ENCODE measurements at places on chromosomes 13 and 19. TPM values are rescaled to one million over a fixed set of nuclear protein-coding genes. Genes with fewer than 3 reads are reported as not detected.

Gene KIR2DL3
- not detected for total RNA-seq

Gene FBXL3
- 43.3 TPM for total RNA-seq

DNA sequence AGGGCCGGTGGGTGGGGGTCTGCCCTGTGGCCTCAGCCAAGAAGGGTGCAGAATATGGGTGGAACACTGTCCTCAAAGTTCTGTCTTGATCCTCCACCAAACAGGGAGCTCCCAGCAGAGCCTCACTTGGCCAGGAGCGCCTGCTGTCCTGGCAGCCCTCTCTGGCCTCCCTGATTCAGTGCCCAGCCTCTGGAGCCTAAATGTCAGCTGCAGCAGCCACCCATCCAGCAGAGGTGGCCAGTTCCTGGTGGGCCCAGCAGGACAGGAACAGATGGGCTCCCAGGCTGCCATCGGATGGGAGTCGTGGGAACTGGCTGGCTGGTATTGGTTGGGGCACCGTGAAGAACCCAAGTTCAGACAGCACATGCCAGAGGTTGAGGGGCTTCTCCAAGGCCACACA, 1.8 kb upstream of the USE1 start:
- H3K27ac ChIP-seq, result no peak overlapping the region
- peaks cover 33% of the 10 kb centered on the region for H3K4me1 ChIP-seq
- H3K4me3 ChIP-seq, result no peak overlapping the region
- peaks cover 55% of the 10 kb centered on the region for H3K36me3 ChIP-seq
- H3K27me3 ChIP-seq, result no peaks in the 10 kb centered on the region

- H3K27ac ChIP-seq, result no peak overlapping the region
- H3K4me1 ChIP-seq, result no peaks in the 10 kb centered on the region
- H3K27me3 ChIP-seq, result no peaks in the 10 kb centered on the region
- H3K4me3 ChIP-seq, result no peak overlapping the region
- H3K36me3 ChIP-seq, result peaks cover 17% of the 10 kb centered on the region
These were observed 8.4 kb upstream of the COG3 start for GRCh38 chr13:45456196-45456972.

DNA sequence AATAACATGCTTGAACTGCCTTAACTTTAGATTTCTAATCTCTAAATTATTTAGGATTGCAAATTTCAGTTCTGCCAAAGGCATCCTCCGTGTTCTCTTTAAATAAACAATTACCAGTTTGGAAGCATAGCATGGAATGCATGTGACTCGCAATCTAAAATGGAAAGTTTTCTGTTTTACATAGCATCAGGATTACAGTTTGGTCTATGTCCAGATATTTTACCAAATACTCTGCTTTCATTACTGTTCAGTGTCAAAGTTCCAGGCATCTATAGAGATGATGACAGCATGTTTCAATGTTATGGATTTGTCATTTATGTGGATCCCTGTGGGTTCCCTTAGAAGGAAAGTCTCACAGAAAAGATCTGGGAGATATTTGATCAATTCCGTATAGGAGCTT, 16.8 kb downstream of the FLT1 start:
- no peak overlapping the region for H3K4me3 ChIP-seq
- H3K36me3 ChIP-seq, result no peaks in the 10 kb centered on the region
- no peak overlapping the region for H3K27ac ChIP-seq
- H3K27me3 ChIP-seq, result peaks cover 18% of the 10 kb centered on the region
- DNase-seq, result no peak

GRCh38 chr13:44573790-44574465, 2.2 kb downstream of the TSC22D1 start:
- H3K36me3 ChIP-seq, result peaks cover 14% of the 10 kb centered on the region
- H3K27ac ChIP-seq, result no peak overlapping the region
- H3K27me3 ChIP-seq, result peaks cover 34% of the 10 kb centered on the region
- H3K4me1 ChIP-seq, result peaks cover 35% of the 10 kb centered on the region

GRCh38 chr13:99356012-99356261, 48.7 kb upstream of the GPR183 start:
- no peaks in the 10 kb centered on the region for H3K27me3 ChIP-seq
- peak overlapping the region; percentile 56 for H3K4me3 ChIP-seq
- H3K27ac ChIP-seq, result peak overlapping the region; percentile 96
- H3K4me1 ChIP-seq, result peaks cover 96% of the 10 kb centered on the region
- no peak for DNase-seq

DNA sequence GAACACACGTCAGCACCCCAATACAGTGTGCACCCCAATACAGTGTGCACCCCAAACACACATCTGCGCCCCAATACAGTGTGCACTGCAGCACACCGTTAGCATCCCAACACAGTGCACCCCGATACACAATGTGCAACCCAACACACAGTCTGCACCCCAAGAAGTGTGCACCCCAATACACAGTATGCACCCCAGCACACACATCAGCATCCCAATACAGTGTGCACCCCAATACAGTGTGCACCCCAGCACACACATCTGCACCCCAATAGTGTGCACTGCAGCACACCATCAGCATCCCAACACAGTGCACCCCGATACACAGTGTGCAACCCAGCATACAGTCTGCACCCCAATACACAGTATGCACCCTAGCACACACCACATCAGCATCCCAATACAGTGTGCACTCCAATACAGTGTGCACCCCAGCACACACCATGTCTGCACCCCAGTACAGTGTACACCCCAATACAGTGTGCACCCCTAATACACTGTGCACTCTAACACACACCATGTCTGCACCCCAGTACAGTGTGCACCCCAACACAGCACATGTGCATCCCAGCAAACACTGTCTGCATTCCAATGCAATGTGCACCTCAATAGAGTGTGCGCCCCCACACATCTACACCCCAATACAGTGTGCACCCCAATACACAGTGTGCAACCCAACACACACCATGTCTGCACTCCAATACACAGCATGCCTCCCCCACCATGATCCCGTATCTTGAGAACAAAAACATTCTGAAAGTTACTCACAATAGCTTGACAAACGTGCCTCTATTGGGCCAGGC, 855 bp upstream of the CARS2 start:
- H3K4me1 ChIP-seq, result peaks cover 48% of the 10 kb centered on the region
- H3K27me3 ChIP-seq, result no peaks in the 10 kb centered on the region
- peak overlapping the region; percentile 93 for H3K4me3 ChIP-seq
- peak overlapping the region; percentile 61 for H3K27ac ChIP-seq
- DNase-seq, result no peak

Gene TEX29
- 0.73 TPM for total RNA-seq

GRCh38 chr13:27461940-27462584, 11.7 kb upstream of the MTIF3 start:
- H3K27me3 ChIP-seq, result peaks cover 2% of the 10 kb centered on the region
- H3K27ac ChIP-seq, result no peak overlapping the region
- no peak for DNase-seq
- peaks cover 6% of the 10 kb centered on the region for H3K4me1 ChIP-seq
- H3K4me3 ChIP-seq, result no peak overlapping the region

GRCh38 chr19:49862391-49863253, 4.8 kb downstream of the PNKP start:
- H3K36me3 ChIP-seq, result peaks cover 56% of the 10 kb centered on the region
- H3K4me3 ChIP-seq, result no peak overlapping the region
- H3K27me3 ChIP-seq, result no peaks in the 10 kb centered on the region
- no peak for DNase-seq
- peaks cover 31% of the 10 kb centered on the region for H3K4me1 ChIP-seq
- no peak overlapping the region for H3K27ac ChIP-seq

DNA sequence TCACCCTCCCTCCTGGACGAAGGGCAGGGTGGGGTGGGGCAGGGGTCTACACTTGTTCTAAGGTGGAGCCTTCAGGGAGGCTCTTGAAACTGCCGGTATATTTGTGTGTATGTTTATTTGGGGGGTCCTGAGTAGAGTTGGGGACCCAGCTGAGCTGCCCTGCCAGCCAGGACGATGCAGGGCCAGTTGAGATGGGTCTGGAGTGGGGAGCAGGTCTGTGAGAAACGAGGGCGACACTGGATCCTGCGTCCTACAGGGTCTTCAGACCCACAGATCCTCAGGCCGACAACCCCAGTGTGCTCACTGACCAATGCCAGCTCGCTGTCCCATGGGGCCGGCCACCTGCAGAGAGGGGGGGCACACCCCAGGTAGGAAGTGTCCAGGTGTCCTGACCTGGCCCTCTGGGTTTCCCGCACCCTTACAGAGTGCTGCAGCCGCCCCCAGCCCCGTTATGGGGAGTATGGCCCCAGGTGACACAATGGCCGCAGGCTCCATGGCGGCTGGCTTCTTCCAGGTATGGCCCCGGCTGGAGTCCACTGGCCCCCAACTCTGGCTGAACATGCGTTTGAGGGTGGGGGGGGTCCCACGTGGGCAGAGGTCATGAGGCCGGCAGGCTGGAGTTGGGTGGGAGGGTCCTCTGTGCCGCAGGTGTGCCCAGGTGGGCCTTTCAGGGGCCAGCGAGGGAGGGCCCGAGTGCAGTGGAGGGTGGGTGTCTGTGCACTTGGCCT, 7.4 kb downstream of the ISYNA1 start:
- no peak overlapping the region for H3K4me3 ChIP-seq
- peaks cover 37% of the 10 kb centered on the region for H3K4me1 ChIP-seq
- H3K36me3 ChIP-seq, result peaks cover 20% of the 10 kb centered on the region
- no peak for DNase-seq

- no peaks in the 10 kb centered on the region for H3K4me1 ChIP-seq
- no peaks in the 10 kb centered on the region for H3K27me3 ChIP-seq
- H3K27ac ChIP-seq, result no peak overlapping the region
- no peak for DNase-seq
These were observed 12.1 kb upstream of the ANGPTL8 start for GRCh38 chr19:11227195-11227886.

GRCh38 chr19:44813841-44814470, 5.1 kb downstream of the BCAM start:
- peaks cover 6% of the 10 kb centered on the region for H3K27me3 ChIP-seq
- H3K27ac ChIP-seq, result no peak overlapping the region
- H3K36me3 ChIP-seq, result no peaks in the 10 kb centered on the region
- DNase-seq, result no peak

- H3K4me3 ChIP-seq, result no peak overlapping the region
- no peak for DNase-seq
- H3K27me3 ChIP-seq, result no peaks in the 10 kb centered on the region
- peak overlapping the region; percentile 16 for H3K27ac ChIP-seq
- H3K36me3 ChIP-seq, result peaks cover 8% of the 10 kb centered on the region
- H3K4me1 ChIP-seq, result peaks cover 2% of the 10 kb centered on the region
These were observed 8.6 kb downstream of the TNFAIP8L1 start for GRCh38 chr19:4647676-4648644.

DNA sequence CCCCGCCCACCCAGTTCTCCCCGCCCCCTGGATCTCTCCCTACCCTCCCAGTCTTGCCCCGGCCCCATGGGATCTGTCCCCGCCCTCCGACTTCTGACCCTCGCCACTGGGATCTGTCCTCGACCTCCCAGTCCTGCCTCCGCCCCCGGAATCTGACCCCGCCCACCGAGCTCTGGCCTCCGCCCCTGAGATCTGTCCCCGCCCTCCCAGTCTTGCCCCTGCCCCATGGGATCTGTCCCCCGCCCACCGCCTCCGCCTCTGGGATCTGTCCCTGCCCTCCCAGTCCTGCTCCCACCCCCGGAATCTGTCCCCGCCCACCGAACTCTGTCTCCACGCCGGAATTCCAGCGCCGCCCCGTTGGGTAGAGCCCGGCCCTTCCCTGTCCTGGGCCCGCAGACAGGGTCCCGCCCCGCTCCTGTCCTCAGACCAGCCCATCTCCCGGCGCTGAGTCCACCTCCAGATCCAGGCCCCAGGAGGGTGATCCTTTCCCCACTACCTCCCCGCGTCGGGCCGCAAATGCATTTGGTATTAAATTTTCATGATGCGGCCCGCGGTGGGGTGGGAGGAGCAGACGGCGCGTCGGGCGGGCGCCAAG, 1.5 kb upstream of the SLC17A7 start:
- peak; percentile 77 for DNase-seq
- peaks cover 56% of the 10 kb centered on the region for H3K4me1 ChIP-seq
- peaks cover 24% of the 10 kb centered on the region for H3K36me3 ChIP-seq
- H3K27me3 ChIP-seq, result peaks cover 44% of the 10 kb centered on the region

- no peak for DNase-seq
- H3K4me3 ChIP-seq, result no peak overlapping the region
- H3K27me3 ChIP-seq, result no peaks in the 10 kb centered on the region
- H3K36me3 ChIP-seq, result no peaks in the 10 kb centered on the region
These were observed 39.1 kb downstream of the TRPM4 start for GRCh38 chr19:49196527-49197240.

GRCh38 chr13:99374994-99375737, 68.0 kb upstream of the GPR183 start:
- H3K4me1 ChIP-seq, result peaks cover 77% of the 10 kb centered on the region
- no peaks in the 10 kb centered on the region for H3K27me3 ChIP-seq
- peaks cover 73% of the 10 kb centered on the region for H3K36me3 ChIP-seq
- H3K27ac ChIP-seq, result peak overlapping the region; percentile 21

DNA sequence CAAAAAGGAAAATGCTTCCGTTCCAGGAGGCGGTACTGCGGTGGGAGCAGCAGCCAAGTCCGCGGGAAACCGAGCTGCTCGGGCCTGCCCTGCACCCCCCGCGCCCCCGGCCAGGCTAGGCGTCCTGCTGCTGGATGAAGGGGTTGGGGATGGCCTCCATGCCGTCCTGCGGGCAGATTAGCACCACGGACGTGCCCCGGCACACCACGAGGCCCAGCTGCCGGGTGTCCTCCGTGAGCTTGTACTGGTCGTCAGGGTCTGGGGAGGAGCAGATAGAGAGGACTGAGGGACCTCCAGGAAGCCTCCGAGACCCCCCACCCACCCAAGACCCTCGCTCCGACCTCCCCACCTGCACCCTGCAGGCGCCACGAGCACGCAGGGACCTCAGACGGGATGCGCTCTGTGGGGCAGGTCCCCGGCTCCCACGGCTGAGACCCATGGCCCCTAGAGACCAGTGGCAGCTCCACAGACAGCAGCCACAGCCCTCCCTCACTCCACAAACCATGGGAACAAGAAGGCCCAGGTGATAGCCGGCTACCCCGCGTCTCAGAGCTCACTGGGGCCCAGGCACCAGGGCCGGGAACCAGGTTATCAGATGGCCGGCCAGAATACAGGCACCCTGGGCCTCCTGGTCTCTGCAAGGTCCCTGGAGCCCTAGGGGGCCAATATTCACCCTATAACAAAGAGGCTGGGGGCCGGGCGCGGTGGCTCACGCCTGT, 6.7 kb downstream of the LSM7 start:
- no peak overlapping the region for H3K27ac ChIP-seq
- H3K4me3 ChIP-seq, result no peak overlapping the region
- DNase-seq, result no peak
- no peaks in the 10 kb centered on the region for H3K27me3 ChIP-seq
- H3K36me3 ChIP-seq, result peaks cover 18% of the 10 kb centered on the region

Gene URAD
- not detected for total RNA-seq

GRCh38 chr13:45209229-45209628, 8.4 kb upstream of the KCTD4 start:
- DNase-seq, result no peak
- no peak overlapping the region for H3K4me3 ChIP-seq
- no peak overlapping the region for H3K27ac ChIP-seq

GRCh38 chr13:106156468-106156867, 379.0 kb downstream of the EFNB2 start:
- no peak overlapping the region for H3K4me3 ChIP-seq
- no peaks in the 10 kb centered on the region for H3K27me3 ChIP-seq
- no peak overlapping the region for H3K27ac ChIP-seq
- H3K36me3 ChIP-seq, result no peaks in the 10 kb centered on the region
- H3K4me1 ChIP-seq, result no peaks in the 10 kb centered on the region

Gene GPR183
- 46.2 TPM for total RNA-seq

Gene IFNL1
- 0.38 TPM for total RNA-seq

GRCh38 chr19:33503433-33504057, 18.0 kb downstream of the PEPD start:
- DNase-seq, result no peak
- no peak overlapping the region for H3K27ac ChIP-seq
- H3K36me3 ChIP-seq, result no peaks in the 10 kb centered on the region
- no peak overlapping the region for H3K4me3 ChIP-seq
- H3K4me1 ChIP-seq, result peaks cover 13% of the 10 kb centered on the region

Gene CEACAM8
- not detected for total RNA-seq

GRCh38 chr13:26664286-26664685, 96.3 kb downstream of the GPR12 start:
- H3K36me3 ChIP-seq, result no peaks in the 10 kb centered on the region
- no peaks in the 10 kb centered on the region for H3K4me1 ChIP-seq
- no peak for DNase-seq

Data from activated CD4-positive, alpha-beta memory T cell treated with anti-CD3 and anti-CD28 coated beads, Interleukin-2, amount 10 ng/mL, durations not matched to agents 7 days and 5 days (primary cell).